Spleen (tissue), 13 donors: ENCODE measurements at places on chromosomes 11 and 22.
A peak's percentile ranks its signal among the peaks of the same experiment; 100 is the strongest.

DNA sequence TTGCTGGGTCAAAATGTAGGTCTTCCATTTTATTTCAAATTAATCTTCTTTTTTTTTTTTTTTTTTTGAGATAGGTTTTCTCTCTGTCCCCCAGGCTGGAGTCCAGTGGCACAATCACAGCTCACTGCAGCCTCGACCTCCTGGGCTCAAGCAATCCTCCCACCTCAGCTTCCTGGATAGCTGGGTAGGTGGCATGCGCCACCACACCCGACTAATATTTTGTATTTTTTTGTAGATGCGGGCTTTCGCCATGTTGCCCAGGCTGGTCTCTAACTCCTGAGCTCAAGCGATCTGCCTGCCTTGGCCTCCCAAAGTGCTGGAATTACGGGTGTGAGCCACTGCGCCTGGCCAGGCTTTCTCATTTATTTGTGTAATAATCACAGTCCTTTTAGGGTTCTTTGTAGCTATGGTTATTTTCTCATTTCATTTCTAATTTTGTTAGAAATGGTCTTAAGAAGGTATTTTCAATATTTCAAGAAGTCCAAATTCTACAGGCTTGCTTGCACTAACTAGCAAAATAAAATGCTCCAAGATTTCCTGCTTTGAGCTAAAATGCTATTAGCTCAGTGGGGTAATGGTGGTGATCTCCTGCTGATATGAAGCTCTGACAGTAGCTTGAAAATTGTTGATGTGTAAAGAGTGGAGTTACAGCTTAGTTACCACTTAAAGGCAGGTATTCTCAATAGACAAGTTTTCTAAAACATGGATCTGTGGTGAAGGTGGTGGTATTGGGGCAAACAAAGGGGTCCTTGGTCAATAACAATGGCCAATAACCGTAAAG, 50.0 kb downstream of the RBX1 start:
- no peak for DNase-seq

DNA sequence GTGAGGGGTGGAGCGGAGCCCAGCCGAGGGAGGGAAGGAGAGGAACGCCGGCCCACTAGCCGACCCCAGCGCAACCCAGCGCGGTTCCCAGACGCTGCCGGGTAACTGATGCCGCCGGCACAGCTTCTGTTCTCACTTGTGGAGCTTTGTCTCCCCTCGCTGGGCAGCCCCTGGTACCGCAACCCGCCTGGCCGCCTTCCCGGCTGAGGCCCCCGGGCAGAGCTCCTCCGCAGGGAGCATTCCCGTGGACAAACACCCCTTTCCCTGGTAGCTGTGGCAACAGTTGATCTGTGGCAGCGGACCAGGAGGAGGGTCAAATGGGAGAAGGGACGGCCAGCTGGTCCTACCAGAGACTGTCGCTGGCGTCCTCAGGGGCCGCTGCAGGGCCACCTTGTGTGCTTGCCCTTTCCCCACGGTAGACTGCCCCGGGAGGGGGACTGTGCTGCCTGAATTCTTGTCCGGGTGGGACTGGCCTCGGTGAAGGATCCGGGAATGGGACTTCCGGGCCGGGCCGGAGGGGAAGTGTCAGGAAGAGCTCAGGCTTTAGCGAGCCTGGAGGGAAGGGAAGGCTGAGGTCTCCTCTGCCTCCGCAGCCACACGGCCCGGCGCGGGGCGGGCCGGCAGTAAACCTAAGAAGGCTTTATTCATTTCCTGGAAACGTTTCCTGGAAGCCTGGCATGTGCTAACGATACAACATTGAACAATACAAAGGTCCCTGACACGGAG, 468.0 kb downstream of the OPCML start:
- DNase-seq, result peak; percentile 82

DNA sequence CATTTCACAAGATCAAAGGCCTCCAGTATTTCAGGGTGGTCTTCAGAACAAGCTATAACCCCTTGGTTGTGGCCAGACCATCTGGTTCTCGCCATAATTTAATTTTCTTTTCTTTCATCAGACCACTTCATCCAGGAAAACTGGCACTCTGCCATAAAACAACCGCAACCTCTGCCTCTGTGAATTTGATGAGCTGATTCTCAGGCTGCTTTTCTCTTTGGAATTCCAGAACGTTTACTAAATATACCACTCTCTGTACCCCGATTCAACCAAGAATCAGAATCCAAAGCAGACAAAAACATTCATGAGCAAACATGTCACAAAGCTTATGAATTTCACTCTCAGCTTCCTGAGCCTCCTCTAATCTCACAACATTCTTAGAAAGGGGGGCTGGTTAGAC, 331.8 kb upstream of the SYN3 start:
- no peak for DNase-seq

DNA sequence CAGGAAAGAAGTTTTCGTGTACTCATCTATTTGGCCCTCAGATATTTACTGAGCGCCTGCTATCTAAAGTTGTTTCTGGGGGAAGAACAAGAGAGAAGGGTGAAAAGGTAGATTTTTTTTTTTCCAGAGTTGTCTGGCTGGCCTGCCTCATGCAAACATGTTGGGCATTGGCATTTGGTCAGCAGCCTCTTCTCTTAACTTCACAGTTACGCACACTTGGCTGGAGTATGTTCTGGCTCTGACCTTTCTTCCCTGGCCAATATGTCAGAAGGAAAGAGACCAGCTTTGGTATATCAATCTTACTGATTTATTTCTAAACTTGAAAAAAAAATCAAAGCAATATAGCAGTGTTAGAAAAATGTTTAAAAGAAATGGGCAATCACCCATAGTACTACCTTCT, 54.2 kb upstream of the GRAMD1B start:
- DNase-seq, result no peak

DNA sequence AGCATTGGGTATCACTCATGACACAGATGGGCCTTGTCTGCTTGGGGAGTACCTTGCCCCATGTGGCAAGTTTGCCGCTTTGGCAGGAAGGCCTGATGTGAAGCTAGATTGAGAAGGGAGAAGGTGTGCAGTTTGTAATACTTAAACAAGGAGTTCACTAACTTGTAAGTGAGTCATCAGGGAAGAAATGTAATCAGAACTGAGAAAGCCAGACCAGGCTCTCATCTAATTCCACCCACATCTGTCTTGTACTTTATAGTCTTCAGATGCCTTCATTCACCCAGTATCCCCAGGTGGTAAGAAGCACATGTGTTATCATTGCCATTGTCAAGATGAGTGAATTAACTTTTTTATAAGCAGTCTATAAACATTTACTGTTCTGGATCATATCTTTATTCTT, 116.0 kb upstream of the DDI1 start:
- no peak for DNase-seq

DNA sequence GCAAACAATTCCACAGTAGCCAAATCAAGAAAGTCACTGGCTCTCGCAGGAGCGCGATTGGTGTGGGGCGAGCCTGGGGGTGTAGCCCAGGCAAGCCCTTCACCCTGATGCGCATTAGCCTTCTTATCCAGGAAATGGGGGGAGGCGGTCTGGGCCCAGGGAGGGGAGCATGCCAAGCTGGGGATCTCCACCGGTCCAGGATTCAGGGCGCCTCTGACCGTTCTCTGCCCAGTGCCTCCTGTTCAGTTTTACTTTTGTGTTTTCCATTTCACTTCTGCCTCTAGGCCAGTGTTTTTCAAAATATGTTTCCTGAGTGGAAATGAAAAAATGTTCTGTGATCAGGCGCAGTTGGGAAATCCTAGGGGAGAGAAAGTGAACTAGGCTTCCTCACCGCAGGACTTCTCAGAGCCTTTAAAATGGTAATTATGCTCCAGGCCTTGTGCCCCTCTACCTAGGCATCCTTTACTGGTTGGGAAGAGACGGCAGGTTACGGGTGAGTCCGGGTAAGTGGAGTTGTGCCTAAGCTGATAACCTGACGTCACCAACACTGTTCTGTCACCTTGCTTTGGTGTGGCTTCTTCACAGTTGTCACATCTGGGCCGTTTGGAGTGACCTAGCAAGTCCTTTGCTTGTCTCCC, 18.4 kb downstream of the LRP5 start:
- DNase-seq, result no peak

- no peak for DNase-seq
Measured at GRCh38 chr22:42365942-42366695, 66.1 kb downstream of the NFAM1 start.

GRCh38 chr11:7494086-7494745, 8.9 kb downstream of the OLFML1 start:
- DNase-seq, result no peak

DNA sequence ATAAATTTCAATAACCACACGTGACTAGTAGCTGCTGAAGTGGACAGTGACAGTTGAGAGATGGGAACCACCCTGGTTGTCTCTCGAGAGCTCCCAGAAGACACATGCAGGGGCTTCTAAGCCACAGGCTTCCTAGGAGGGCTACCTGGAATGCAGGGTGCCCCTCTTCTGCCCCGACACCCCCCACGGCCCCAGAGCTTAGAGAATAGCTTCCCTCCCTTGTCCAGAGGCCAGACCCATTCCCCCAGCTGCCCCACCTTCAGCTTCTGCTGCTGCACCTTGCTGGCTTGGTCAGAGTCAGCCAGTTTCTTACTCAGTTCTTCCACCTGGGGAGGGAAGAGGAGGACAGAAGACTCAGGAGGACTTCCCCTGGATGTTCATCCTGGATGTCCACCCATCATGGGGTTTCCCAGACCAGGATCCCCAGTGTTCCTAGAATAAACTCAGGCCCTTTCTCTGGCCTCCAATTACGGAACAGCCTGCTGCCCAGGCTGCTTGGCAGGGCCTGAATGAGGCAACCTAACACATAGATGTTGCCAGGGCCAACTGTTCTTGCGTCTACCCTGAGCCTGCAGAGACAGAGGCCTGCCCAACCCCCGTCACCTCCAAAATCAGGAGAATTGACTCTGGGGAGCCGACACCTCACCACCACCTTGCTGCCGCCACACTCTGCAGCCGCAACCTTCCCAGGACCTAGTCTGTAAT, 12.0 kb downstream of the IL18BP start:
- no peak for DNase-seq

- DNase-seq, result no peak
Measured at GRCh38 chr11:123526027-123526805, 96.1 kb downstream of the GRAMD1B start.

GRCh38 chr22:36386900-36387708, 663 bp downstream of the MYH9 start:
- peak; percentile 98 for DNase-seq

- peak; percentile 56 for DNase-seq
Measured at GRCh38 chr11:70540196-70540595, 141.9 kb downstream of the CTTN start.

GRCh38 chr11:93622043-93622442, 39.4 kb upstream of the CEP295 start:
- DNase-seq, result no peak

GRCh38 chr22:48331266-48331665, 1496.4 kb downstream of the BRD1 start:
- no peak for DNase-seq

- no peak for DNase-seq
Measured at GRCh38 chr11:79675081-79675480, 234.3 kb upstream of the TENM4 start.

GRCh38 chr11:119028346-119029068, 2.2 kb downstream of the SLC37A4 start:
- DNase-seq, result peak; percentile 64

GRCh38 chr22:20867179-20868024, 8.6 kb downstream of the SNAP29 start:
- DNase-seq, result no peak

GRCh38 chr11:96256215-96257011, 86.6 kb downstream of the MAML2 start:
- no peak for DNase-seq

- peak; percentile 92 for DNase-seq
Measured at GRCh38 chr11:14644226-14645014, 816 bp downstream of the PDE3B start.

DNA sequence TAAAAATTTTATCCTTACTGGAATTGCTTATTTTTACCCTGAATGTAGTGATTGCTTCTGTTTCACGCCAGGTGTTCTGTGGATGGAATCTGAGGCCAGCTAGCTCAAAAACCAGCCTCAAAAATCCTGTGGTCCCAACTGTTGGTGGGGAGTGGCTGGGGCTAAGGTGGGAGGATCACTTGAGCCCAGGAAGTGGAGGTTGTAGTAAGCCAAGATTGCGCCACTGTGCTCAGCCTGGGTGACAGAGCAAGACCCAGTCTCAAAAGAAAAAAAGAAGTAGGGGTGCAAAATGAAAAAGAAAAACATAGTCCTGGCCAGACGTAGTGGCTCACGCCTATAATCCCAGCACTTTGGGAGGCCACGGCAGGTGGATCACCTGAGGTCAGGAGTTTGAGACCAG, 27.0 kb upstream of the SLC5A1 start:
- DNase-seq, result no peak

DNA sequence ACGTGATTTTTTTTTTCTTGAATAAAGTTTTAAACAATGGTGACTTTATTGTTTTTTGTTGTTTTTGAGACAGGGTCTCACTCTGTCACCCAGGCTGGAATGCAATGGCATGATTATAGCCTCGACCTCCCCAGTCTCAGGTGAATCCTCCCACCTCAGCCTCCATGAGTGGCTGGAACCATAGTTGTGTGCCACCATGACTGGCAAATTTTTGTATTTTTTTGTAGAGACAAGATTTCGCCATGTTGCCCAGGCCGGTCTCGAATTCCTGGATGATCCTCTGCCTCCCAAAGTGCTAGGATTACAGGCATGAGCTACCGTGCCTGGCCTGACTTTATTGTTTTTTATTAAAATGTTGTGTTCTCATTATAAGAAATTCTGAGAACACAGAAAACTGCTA, 12.2 kb upstream of the CRYBB3 start:
- DNase-seq, result no peak

GRCh38 chr22:38129856-38130255, 19.4 kb upstream of the BAIAP2L2 start:
- DNase-seq, result no peak

GRCh38 chr11:45355706-45356041, 69.5 kb upstream of the SYT13 start:
- DNase-seq, result no peak

- no peak for DNase-seq
Measured at GRCh38 chr11:62433141-62433903, 14.5 kb downstream of the SCGB1A1 start.

- DNase-seq, result peak; percentile 93
Measured at GRCh38 chr11:134224710-134225664, 516 bp downstream of the VPS26B start.

DNA sequence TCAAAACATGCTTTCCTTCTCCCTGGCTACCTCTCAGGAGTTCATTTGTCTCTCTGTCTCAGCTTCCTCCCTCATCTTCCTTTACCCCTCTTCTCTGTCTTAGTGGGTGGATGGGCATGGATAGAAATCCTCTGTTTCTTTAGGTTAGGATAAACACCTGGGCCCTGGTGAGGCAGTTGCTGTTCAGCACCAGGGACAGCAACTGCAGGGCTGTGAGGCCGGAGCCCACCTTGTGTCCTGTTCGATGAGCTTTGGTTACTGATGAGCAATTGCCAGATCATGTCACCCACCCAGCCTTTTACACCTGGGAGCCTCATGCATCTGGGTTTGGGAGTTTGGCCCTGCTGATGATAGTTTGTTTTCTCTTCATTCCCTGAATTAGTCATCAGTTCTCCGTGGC, 6.1 kb upstream of the CRYBB3 start:
- no peak for DNase-seq

GRCh38 chr22:21703684-21704316, 31.8 kb downstream of the YPEL1 start:
- no peak for DNase-seq
